ENCODE measurements at places on chromosomes 2 and 18. TPM values are rescaled to one million over a fixed set of nuclear protein-coding genes. Genes with fewer than 3 reads are reported as not detected.

Gene CAVIN2
- 43.4 TPM for total RNA-seq

Gene STPG4
- total RNA-seq: not detected

Gene SERPINE2
- 86.1 TPM for total RNA-seq

Gene FAM117B
- 30.1 TPM for total RNA-seq

Gene SNORC
- total RNA-seq: not detected

Gene TNFRSF11A
- total RNA-seq: 2.7 TPM

Gene SRD5A2
- not detected for total RNA-seq

Gene SLC38A11
- not detected for total RNA-seq

Gene PRSS56
- not detected for total RNA-seq

Gene PLGLB1
- total RNA-seq: not detected

Gene MPHOSPH10
- total RNA-seq: 23.0 TPM

Gene SCN2A
- 0.53 TPM for total RNA-seq

Gene TSPYL6
- total RNA-seq: not detected

Gene HES6
- 117 TPM for total RNA-seq

Gene ERBB4
- total RNA-seq: 1.7 TPM

Gene HAAO
- total RNA-seq: 7.2 TPM

Gene HNMT
- total RNA-seq: 22.2 TPM

Gene ATG4B
- total RNA-seq: 225 TPM

Gene ACMSD
- total RNA-seq: not detected

Gene CD8B
- not detected for total RNA-seq

Gene CXCR2
- total RNA-seq: not detected

Gene RSAD2
- 0.32 TPM for total RNA-seq

Gene CNDP2
- total RNA-seq: 33.5 TPM

Gene DYNAP
- total RNA-seq: not detected

Gene TRIM54
- not detected for total RNA-seq

Gene ITGB6
- not detected for total RNA-seq

Gene PARD6G
- total RNA-seq: 7.9 TPM

Gene ACTR3
- total RNA-seq: 45.4 TPM

Gene LAMA1
- total RNA-seq: not detected

Gene LIMS2
- 169 TPM for total RNA-seq

Gene CDKL4
- 2.0 TPM for total RNA-seq

Gene MEIS1
- total RNA-seq: 46.7 TPM

Gene KIF5C
- 6.2 TPM for total RNA-seq

Gene SCYGR2
- total RNA-seq: not detected

Gene XDH
- not detected for total RNA-seq

Gene GALNT14
- total RNA-seq: not detected

Gene DRC1
- not detected for total RNA-seq

Gene SERPINB12
- 0.32 TPM for total RNA-seq

Gene GPR39
- 0.64 TPM for total RNA-seq

Gene APOB
- 8.5 TPM for total RNA-seq

Gene ARHGEF4
- 9.6 TPM for total RNA-seq

Gene SNRPD1
- total RNA-seq: 0.85 TPM

Gene LRATD1
- total RNA-seq: 5.7 TPM

Gene CD8B2
- not detected for total RNA-seq

Gene LOXHD1
- total RNA-seq: not detected

Gene SFTPB
- not detected for total RNA-seq

Gene AMER3
- total RNA-seq: not detected

Gene ORMDL1
- 68.6 TPM for total RNA-seq

Gene POTEJ
- total RNA-seq: not detected

Gene IMPA2
- 43.4 TPM for total RNA-seq

All from ascending aorta (tissue), 2 donors.